ENCODE measurements at places on chromosomes 2 and 18. TPM values are rescaled to one million over a fixed set of nuclear protein-coding genes. Genes with fewer than 3 reads are reported as not detected.

The COL3A1 gene
- total RNA-seq: not detected

The MEP1B gene
- total RNA-seq: not detected

The KCNF1 gene
- not detected for total RNA-seq

The DNER gene
- total RNA-seq: not detected

The TM4SF20 gene
- not detected for total RNA-seq

The CYS1 gene
- not detected for total RNA-seq

The RAD51AP2 gene
- not detected for total RNA-seq

- no peaks in the 10 kb centered on the region for H3K27me3 ChIP-seq
- H3K4me1 ChIP-seq: no peaks in the 10 kb centered on the region
- H3K4me3 ChIP-seq: no peak overlapping the region
- H3K36me3 ChIP-seq: no peaks in the 10 kb centered on the region
- H3K27ac ChIP-seq: no peak overlapping the region
These were observed 325.6 kb downstream of the HRH4 start for GRCh38 chr18:24786027-24786426.

GRCh38 chr18:60809937-60810336, 437.4 kb upstream of the MC4R start:
- H3K27ac ChIP-seq: no peak overlapping the region
- H3K4me3 ChIP-seq: no peak overlapping the region
- H3K27me3 ChIP-seq: no peaks in the 10 kb centered on the region
- no peaks in the 10 kb centered on the region for H3K36me3 ChIP-seq
- no peak for DNase-seq
- H3K4me1 ChIP-seq: no peaks in the 10 kb centered on the region

DNA sequence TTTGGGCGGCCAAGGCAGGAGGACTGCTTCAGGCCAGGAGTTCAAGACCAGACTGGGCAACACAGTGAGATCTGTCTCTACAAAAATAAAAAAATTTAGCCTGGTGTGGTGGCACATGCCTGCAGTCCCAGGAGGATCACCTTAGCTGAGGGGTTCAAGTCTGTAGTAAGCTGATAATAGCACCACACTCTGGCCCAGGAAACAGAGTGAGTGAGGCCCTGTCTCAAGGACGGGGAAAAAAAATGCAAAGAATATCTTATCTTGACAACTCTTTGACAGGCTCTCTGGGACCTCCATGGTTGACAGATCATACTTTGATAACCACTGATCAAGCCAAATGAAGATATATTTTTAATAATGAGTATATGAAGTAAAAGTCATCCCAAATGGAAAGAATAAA, 22.7 kb downstream of the USP34 start:
- H3K36me3 ChIP-seq: no peaks in the 10 kb centered on the region
- peaks cover 31% of the 10 kb centered on the region for H3K4me1 ChIP-seq
- DNase-seq: no peak
- no peak overlapping the region for H3K27ac ChIP-seq

DNA sequence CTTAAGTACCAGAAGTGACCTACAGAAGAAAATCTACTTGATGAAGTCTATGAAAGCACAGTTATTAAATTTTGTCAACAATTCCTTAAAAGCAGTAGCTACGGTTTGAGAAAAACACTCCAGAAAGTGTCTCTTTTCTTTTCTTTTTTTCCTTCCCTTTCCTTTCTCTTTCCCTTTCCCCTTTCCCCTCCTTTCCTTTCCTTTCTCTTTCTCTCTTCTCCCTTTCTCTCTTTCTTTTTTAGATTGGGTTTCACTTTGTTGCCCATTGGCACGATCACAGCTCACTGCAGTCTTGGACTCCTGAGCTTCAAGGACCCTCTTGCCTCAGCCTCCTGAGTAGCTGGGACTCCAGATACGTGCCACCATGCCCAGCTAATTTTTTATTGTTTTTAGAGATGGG, 2.6 kb upstream of the ALMS1 start:
- H3K27ac ChIP-seq: no peak overlapping the region
- H3K4me3 ChIP-seq: no peak overlapping the region
- DNase-seq: no peak
- H3K4me1 ChIP-seq: peaks cover 13% of the 10 kb centered on the region

DNA sequence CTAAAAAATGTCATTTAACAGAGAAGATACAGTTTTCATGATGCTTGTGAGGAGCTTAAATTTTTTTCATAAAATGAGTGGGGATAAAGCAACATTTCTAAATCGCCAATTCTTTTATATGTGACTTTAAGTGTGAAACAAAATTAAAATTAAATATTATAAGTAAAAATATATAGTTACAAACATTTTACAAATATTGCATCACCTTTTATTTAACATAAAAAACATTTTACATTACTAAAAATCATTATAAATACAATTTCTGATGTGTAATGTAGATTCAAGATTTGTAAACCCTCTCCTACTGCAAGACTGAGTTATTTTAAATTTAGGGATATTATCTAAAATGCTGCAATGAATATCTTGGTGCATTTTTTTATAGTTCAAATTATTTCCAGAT, 44.4 kb upstream of the GATA6 start:
- no peak overlapping the region for H3K27ac ChIP-seq
- no peaks in the 10 kb centered on the region for H3K36me3 ChIP-seq
- H3K4me1 ChIP-seq: no peaks in the 10 kb centered on the region

- no peak overlapping the region for H3K27ac ChIP-seq
- H3K36me3 ChIP-seq: no peaks in the 10 kb centered on the region
These were observed 101.3 kb downstream of the L3MBTL4 start for GRCh38 chr18:6313415-6313814.

- H3K36me3 ChIP-seq: peaks cover 5% of the 10 kb centered on the region
- no peak overlapping the region for H3K4me3 ChIP-seq
- no peaks in the 10 kb centered on the region for H3K4me1 ChIP-seq
- no peaks in the 10 kb centered on the region for H3K27me3 ChIP-seq
- no peak overlapping the region for H3K27ac ChIP-seq
These were observed 97.0 kb downstream of the RNF144A start for GRCh38 chr2:7014174-7014640.

Data from natural killer cell (primary cell).